ENCODE measurements at places on chromosomes 2 and 18.

DNA sequence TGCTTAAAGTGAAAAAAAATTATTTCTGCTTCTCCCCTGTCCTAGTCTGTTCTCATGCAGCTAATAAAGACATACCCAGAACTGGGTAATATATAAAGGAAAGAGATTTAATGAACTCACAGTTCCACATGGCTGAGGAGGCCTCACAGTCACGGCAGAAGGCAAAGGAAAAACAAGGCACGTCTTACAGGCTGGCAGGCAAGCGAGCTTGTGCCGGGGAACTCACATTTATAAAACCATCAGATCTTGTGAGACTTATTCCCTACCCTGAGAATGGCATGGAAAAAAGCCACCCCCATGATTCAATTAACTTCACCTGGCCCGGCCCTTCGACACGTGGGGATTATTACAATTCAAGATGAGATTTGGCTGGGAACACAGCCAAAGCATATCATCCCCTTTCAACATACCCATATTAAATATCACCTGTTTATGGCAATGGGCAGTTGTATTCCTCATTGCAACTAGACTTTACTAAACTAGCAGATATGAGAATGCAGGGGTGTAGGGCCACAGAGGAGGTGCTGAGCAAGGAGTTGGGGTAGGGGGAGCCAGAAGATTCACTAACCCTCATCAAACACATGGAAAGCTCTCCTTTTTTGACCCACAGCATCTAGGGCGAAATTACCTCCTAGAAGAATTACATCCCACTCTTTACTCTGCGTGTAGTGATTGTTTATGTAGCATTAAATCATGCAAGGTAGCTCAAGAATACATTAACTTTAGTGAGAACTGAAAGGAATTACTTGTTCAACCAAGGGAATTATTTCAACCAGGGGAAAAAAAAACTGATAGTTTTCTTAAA is 183.3 kb upstream of the DOK6 start:
- no peak for DNase-seq

DNA sequence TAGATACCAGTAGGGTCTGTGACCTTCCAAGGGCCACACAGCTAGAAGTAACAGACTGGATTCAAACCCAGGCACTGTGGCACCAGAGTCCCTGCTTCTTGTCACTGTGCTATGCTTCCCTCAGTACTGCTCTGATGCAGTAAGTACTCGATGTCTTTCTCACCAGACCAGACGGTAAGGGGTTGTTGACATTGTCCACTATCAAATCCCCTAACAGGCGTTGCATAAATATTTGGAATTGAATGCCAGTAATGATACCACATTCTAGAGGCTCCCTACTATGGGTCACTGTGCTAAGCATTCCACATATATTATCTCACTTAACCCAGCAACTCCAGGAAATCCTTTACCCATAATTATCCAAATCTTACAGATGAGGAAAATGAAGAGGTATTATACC is 223.1 kb downstream of the C1D start:
- DNase-seq, result no peak

DNA sequence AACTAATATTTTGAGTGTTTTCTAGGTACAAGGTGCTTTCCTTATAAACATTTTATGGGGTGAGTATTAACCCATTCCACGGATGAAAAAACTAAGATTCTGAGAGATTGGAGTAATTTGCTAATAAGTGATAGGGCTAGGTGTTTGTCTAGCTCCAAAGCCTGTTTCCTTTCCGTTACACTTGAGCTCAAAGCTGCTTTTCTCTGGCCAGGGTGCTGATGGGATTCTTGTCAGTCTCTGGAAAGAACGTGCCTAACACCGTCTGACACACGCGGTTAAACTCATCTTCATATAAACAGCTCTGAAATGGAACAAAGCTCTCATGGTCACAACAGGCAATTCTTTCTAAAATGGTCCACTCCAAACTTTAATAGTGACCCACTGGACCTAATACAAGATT is 2.0 kb upstream of the ANKRD29 start:
- no peak for DNase-seq

DNA sequence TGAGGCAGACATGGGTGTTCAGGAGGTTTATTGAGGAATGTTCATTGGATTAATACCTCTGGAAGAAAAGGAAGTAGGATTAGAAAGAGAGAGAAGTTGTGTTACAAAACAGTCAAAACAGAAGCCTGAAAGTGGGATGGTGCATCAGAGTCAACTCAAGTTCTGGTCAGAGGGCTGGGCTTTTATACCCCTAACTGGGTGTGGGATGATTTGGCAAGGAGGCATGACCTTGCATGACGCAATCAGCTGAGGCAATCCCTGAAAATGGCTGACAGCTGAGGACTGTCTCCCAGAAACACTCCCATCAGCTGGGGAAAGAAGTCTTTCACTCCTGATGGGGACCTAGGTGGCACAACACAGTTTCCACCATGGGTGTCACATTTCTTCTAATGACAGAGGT is 818.2 kb downstream of the SATB2 start:
- DNase-seq, result no peak

GRCh38 chr2:195486987-195487644 is 169.9 kb upstream of the SLC39A10 start:
- DNase-seq, result no peak

DNA sequence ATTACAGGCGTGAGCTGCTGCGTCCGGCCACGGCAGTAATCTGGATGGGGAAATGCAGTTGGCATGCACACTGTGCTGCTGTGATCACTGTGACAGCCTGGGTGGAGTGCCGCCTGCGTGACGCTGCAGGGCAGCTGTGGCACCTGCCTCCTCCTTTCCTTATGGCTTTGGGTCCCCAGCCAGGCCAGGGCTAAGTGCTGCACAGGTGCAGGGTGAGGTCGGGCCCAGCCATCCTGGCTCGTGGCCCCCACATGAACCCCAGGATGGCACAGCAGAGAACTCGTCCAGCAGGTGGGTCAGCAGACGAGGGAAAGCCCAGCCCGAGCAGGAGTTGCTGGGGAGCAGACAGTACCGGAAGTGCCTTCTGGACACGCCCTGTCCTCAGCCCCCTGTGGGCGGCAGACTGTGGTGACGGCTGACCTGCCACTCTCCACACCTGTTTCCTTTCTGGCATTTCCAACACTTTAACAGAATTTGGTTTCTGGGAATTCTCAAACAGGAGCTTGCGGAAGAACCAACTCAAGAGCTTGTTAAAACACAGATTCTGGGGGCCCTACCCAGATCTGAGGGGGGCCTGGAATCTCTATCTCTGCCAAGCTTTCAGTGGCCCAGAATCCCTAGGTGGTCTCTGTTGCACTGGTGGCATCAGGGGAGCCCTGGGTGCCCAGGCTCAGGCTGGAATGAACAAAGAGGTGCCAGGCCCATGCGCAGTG is 16.9 kb downstream of the HS1BP3 start:
- no peak for DNase-seq

DNA sequence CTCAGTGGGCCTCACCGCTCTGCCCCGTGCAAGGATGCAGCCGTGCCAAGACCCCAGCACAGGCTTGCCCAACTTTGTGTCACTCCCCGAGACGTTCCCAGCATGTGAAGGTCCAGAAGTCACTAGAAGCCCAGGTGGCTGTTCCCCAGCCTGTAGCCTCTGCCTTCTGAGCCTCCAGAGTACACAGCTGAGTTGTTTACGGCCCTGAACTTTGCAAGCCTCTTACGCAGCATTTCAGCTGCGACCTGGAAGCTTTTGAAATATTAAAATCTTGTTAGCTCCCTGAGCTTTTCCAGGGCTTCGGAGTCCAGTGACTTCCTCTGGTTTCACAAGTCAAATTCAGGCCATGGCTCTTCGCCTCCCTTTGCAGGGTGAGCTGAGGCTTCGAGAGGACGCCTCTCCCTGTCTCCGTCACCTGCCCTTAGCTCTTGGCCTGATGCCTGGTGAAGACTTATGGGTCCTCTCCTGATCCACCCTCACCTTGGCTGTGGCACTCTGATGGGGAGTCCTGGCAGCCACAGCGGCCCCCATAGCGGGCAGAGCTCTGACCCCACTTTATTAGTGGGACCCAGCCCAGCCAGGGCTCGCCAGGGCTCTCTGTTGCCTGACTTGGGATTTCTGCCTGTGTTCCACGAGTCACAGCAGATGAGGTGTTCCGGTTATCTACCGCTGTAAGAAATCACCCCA is 76.5 kb upstream of the HPCAL1 start:
- no peak for DNase-seq

DNA sequence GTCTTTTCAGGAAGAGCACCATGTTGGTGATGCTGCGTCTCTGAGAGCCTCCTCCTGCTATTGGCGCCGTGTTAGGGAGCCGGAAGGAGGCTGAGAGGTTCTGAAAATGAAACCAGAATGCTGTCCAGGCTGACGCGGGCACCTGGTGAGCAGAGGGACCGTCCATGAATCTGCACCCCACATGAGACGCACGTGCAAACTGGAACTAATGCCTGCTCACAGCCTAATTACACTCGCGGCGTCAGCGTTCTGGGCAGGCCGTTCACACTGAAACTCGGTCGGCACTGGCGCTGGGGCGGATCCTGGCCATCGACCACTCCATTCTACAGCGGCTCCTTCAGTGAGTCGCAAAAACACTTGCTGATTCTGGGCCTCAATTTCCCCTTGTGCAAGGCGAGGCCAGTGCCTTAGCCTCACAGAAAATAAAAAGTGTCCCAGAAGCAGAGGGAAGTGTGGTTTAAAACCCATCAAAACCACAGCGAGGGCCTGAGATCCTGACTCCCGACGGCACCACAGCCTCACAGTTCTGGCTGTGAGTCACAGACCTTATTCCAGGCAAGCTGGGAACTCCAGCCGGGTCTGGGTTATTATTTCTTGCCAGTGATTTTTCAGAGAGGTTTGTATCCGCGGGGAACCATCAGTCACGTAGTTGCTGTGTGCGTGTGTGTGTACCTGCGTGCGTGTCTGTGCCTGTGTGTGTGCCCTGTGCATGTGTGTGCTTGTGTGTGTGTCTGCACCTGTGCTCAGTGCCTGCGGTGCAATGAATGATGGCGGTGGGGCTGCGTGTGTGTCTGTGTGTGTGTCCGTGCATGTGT is 49.1 kb upstream of the CTDP1 start:
- peak; percentile 75 for DNase-seq

- DNase-seq, result no peak
Measured at GRCh38 chr18:3716116-3716660, 266.2 kb downstream of the TGIF1 start.

- DNase-seq, result no peak
Measured at GRCh38 chr2:160294339-160294803, 94.3 kb upstream of the ITGB6 start.

DNA sequence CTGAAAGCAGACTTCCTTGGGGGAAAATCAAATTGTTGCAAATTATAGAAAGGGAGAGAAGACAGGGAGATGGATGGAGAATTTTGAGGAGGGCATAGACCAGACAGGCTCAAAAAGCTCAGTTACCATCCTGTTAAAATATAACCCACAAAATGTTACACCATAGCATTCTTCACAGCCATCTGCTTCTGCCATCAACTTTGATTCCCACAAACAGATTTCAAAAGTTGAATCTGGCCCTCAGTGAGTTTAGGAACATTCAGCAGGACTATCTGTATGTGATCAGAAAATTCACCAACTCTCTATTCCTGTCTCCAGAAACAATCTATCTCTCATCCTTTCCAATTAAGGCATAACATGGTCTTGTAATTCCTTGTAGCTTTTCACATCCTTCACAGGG is 159.8 kb upstream of the CCDC68 start:
- DNase-seq, result no peak

GRCh38 chr18:79510731-79511241 is 115.1 kb downstream of the NFATC1 start:
- peak; percentile 81 for DNase-seq

DNA sequence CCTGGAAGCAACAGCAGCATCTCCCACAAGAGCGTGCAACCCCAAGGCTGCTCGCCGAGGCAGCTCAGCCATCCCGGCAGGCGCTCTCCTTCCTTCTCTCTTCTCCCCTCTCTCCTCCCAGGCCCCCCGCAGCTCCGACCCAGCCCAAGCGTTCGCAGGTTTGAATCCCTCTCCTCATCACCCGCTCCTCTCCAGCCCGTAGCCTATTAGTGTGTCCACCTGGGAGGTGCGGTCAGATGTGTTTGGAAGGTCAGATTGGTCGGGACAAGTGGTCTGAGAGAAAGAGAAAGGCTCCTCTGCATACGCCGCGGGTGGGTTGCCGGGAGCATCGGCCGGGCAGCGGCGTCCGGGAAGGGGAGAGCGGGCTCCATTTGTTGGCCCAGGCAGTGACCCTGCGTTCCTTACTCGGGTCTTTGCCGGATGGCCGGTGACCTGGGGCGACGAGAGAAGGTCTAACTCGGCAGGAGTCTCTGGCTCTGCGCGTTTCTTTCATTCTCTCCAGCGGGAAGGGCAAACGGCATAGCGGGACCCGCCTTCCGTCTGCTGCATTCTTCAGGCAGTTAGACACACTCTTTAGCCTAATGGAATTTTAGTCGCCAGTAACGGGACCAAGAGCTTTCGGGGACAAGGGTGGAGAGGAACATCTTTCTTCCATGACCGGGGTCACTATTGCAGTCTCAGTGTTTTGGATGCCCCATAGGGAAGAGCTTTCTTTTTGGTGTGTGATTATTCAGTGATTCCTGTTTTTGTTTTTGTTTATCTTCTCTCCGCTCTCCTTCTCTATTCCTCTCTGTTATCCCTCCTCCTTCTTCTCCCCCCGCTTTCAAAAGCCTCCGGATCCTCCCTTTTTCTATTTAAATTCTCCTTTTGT is 1.1 kb upstream of the TMEFF2 start:
- peak; percentile 83 for DNase-seq

GRCh38 chr2:217856159-217856558 is 146.6 kb downstream of the TNS1 start:
- no peak for DNase-seq

GRCh38 chr2:230591850-230592249 is 120.8 kb upstream of the CAB39 start:
- DNase-seq, result no peak

- no peak for DNase-seq
Measured at GRCh38 chr2:45871025-45871424, 219.6 kb downstream of the PRKCE start.

GRCh38 chr18:77077941-77078689 is 54.5 kb downstream of the MBP start:
- no peak for DNase-seq

- DNase-seq, result no peak
Measured at GRCh38 chr2:27324720-27325119, 1.8 kb upstream of the MPV17 start.

GRCh38 chr2:32011485-32011960 is 715 bp upstream of the MEMO1 start:
- DNase-seq, result peak; percentile 32

GRCh38 chr2:20136149-20136548 is 84.7 kb upstream of the LAPTM4A start:
- no peak for DNase-seq

DNA sequence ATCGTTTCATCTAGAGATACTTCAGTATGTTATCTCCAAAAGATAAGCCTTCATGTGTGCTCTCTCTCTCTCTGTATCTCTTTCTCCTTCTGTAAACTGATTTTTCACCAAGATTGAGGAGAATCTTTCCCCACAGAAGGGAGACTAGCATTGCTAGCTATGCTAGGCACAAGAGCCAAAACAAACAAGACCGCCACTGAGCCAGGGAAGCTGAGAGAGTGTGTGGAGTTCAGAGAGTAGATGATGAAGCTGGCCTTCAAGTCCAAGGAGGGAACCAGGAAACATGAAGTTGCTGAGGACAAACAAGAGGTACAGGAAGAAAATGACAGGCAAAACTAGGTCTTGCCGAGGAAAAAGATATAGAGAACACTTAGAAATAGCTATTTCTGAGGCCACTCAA is 23.4 kb downstream of the DAPL1 start:
- DNase-seq, result no peak
